ENCODE measurements at places on chromosomes 3 and 15. TPM values are rescaled to one million over a fixed set of nuclear protein-coding genes. Genes with fewer than 3 reads are reported as not detected.

Gene HCLS1
- total RNA-seq: 0.76 TPM

Gene SNX22
- total RNA-seq: 0.10 TPM

Gene SHF
- 0.63 TPM for total RNA-seq

Gene IL20RB
- total RNA-seq: 0.98 TPM

Gene ADGRG7
- total RNA-seq: not detected

Gene IFRD2
- 53.4 TPM for total RNA-seq

Gene AMIGO3
- not detected for total RNA-seq

Gene PLOD2
- 819 TPM for total RNA-seq

Gene MOBP
- not detected for total RNA-seq

Gene CCK
- total RNA-seq: 0.13 TPM

Gene CDCP1
- total RNA-seq: 87.6 TPM

Gene C3orf20
- total RNA-seq: under 0.01 TPM

Gene CADM2
- not detected for total RNA-seq

Gene GRM7
- not detected for total RNA-seq

All from smooth muscle cell of the pulmonary artery (primary cell).